Fibroblast of skin of right biceps (primary cell): ENCODE measurements at places on chromosomes 1 and 21.

- DNase-seq, result no peak
Observed at GRCh38 chr1:56915960-56916359, 49.9 kb downstream of the C8B start.

DNA sequence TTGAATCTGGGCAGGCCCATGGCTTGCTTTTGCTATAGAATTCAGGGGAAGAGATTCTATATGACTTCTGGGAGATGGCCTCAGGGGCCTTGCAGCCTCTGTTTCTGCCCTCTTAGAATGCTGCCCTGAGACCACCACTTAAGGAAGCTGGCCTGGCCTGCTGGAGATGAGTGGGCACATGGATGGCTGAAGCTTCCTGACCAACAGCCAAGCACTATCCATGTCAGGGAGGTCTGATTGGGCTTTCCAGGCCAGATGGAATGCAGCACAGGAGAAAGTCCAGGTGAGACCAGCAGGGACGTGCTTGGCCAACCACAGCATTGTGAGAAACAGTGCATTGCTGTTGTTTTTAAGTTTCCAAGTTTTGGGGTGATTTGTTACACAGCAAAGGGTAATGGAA, 308.1 kb downstream of the PTPRU start:
- DNase-seq, result no peak

DNA sequence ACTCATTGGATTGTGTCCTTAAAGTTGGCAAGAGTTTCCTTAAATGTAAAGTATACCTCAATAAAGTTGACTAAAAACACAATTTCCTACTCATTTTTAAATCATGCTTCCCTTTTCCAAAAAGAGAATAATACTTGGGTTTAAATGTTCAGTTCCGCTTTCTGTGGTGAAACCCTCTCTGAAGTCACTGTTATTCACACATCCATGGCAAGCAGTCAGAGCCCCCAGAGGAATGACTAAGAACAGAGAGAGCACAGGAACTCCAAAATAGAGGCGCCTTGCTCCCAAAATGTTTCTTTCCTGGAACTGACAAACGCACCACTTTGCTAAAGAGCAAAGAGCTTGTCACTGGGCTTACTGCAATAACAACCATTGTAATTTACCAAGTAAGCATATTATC, 142.5 kb downstream of the TIAM1 start:
- peak; percentile 84 for DNase-seq

- DNase-seq, result no peak
Observed at GRCh38 chr1:20188455-20188817, 2.1 kb upstream of the PLA2G2C start.

DNA sequence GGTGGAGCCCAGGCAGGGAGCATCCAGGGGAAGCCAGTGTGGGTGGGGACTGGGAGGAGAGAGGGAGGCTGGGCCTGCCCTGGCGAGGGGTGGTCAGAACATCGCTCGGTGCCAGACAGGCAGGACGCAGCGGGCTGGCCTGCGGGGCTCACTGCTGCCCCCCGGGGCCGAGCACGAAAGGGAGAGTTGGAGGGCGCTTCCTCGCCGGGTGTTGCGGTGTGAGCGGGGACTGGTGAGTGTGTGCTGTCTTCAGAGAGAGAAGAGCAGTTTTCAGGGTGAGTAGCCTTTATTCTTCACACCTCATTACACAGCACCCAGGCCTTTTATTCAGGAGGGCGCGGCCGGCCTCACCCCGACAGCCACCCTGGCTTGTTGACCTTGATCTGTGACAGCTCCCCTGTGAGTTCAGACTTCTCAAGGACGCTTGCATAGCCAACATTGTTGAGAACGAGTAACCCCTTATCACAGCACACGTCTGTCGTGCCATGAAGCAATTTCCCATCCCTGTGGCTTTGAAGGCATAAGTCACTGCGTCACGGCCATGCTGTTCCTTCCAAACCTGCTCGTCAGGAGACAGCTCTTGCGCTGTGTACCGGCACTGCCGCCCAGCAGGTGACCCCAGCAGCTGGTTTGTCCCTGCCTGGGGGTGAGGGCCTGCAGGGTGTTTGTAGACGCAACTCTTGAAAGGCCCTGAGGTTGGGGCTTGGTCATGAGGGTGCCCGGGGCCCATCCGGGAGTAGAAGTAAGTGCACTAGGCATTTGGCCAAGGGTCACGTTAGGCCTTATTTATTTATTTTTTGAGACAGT, 54.6 kb downstream of the PRKCZ start:
- DNase-seq, result no peak

DNA sequence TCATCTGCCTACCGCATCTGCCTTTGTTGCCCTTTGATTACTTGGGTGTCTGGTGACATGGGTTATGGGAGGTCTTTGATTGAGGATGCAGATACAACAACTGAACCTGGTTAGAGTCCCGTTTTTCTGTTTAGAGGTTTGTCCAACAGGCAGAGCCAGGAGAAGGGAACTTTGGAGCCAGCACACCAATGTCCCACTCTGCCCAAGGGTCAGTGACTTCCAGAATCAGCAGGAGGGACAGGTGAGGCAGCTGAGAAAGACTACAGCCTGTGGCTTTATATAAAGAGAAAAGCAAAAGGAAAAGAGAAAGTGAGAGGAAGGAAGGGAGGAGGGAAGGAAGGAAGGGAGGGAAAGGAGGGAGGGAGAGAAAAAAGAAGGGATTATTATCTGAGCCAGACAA, 101.5 kb upstream of the ZNF644 start:
- DNase-seq, result no peak

- DNase-seq, result no peak
Observed at GRCh38 chr1:56036479-56036878, 542.9 kb downstream of the PLPP3 start.

- DNase-seq, result no peak
Observed at GRCh38 chr1:67316180-67316902, 8.7 kb downstream of the IL12RB2 start.

- no peak for DNase-seq
Observed at GRCh38 chr1:7644961-7645750, 125.9 kb upstream of the VAMP3 start.

- no peak for DNase-seq
Observed at GRCh38 chr1:160115545-160116282, at the start of gene ATP1A2. ATP1A2 (plus strand) TSS chr1:160115759; CDS start chr1:160115862, 103 bp downstream.

DNA sequence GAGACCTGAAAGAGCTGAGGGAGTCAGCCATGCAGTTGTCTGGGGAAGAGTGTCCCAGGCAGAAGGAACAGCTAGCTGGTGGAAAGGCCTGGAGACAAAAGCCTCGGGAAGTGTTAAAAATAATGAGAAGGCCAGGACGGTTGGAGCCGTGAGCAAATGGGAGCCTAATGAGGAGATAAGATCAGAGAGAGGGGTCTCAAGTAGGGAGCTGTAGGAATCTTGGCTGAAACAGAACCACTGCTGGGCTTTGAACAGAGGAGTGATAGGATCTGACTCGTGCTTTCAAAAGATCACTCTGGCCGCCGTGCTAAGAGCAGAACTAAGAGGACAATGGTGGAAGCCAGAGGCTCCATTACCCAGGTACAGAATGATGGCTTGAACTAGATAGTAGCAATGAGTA, 1.9 kb upstream of the FOXJ3 start:
- DNase-seq, result no peak

DNA sequence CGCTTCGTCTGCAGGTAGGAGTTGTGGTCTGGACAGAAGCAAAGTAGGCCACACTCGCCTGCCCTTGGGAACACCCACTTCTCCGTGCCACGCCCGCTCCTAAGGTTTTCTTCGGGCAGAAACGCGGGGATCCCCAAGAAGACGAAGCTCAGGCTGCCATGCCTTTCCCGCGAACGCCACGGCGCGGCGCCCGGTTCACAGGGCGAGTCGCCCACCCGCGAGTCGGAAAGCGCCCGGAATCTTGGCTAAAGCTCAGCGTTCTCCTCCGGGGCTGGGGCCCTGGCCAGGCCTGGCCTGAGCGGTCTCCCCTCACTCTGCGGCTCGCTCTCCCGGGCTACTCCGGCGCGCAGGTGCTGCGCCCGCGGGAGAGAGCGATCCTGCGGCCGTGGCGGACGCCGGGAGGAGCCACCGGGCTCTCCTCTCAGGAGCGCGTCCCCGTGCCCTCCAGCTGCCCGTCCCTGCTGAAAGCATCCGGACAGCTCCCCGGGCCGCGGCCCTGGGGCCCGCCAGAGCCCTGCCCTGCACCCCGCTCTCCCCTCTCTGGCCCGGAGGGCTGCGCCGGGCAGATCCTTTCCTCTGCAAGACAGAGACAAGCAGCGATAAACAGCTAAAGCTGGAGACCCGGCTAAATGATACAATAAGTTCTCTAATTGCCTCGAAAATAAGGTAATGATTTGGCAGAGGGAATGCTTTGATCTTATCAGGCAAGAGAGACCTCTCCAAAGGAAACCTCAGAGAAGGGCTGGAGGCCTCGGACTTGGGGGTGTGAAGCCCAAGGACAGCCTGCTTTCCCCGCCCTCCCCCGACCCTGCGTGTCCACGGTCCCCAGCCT, 6.7 kb upstream of the WNT2B start:
- peak; percentile 74 for DNase-seq

- DNase-seq, result no peak
Observed at GRCh38 chr1:216779686-216780085, 56.5 kb upstream of the ESRRG start.

DNA sequence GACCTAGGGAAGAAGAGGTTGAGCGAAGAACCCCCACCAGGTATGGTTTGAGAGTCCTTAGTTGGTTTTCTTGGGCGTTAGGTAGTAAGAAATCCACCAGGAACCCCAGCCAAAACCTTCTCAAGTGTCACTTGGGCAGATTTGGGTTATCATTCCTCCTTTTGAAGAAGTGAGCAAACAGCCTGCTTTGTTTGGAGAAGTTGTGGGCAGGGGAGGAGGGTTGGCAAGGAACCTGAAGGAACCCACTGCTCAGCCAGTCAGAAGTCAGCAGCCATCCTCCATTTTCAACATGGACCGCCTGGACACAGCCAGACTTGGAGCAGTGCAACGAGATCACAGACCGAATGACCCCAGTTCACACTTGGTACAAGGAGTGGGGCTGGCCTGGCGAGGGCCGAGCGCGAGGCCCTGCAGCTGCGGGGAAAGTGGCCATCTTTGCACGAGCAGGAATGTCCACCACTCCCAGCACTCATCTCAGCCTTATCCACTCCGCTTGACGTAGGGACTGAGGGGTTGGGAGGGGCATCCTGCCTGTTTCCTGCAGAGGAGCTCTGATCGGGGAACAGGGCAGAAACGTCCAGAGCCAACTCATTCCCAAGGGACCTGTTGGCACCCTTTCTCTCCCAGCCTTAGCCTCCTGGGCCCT, 7.2 kb downstream of the ADPRS start:
- DNase-seq, result no peak

- peak; percentile 11 for DNase-seq
Observed at GRCh38 chr1:111955755-111956154, 33.7 kb downstream of the KCND3 start.

DNA sequence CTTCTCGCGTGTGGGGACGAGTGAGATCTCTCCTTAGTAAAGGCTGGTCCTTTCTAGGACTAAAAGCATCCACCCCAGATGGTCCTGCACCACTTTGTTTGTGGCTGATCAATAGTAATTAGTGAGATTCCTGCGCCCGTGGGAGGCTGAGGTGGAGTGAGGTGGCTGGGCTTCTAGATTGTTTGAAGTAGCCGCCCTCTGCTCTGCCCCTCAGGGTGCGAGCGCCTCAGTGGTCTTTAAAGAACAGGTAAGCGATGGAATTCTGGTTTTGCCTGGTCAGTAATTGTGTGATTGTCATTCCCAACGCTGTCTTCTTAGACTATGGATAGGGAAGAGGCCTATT, 20.7 kb downstream of the PEX14 start:
- DNase-seq, result no peak

DNA sequence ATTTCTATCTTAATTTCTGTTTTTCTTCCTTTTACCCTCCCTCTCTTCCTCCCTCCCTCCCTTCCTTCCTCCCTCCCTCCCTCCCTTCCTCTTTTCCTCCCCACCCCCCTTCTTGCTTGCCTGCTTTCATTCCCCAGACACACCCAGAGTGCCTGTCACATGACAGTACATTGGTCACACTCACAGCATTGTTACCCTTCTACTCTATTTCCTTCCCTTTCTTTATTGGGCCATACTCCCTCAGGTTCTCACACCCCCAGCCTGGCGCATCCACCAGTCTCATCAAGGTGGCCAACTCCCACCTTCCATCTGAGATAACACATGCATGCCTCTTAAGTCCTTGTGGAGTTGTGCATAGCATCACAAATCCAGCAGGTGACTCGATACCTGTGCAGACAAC, 10.9 kb downstream of the TMPRSS3 start:
- no peak for DNase-seq

GRCh38 chr1:62188111-62188510, 6.5 kb upstream of the L1TD1 start:
- DNase-seq, result no peak

DNA sequence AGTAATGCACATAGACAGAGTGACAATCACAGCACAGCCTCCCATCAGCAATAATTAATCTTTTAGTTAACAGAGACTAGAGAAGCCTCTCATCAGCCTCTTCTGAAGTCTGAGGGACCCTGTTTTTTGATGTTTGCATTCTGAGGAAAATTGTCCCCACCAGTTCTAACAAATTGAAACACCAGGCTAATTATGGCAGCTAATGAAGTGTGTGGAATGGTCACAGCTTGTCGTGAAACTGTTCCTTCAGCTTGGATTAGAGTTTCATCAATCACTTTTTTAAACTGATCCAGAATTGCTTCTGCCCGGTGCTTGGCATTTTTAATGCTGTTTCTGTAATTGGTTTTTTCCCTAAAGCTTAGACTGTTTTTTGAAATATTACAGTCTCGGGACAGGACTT, 208.0 kb downstream of the SPATA17 start:
- no peak for DNase-seq

DNA sequence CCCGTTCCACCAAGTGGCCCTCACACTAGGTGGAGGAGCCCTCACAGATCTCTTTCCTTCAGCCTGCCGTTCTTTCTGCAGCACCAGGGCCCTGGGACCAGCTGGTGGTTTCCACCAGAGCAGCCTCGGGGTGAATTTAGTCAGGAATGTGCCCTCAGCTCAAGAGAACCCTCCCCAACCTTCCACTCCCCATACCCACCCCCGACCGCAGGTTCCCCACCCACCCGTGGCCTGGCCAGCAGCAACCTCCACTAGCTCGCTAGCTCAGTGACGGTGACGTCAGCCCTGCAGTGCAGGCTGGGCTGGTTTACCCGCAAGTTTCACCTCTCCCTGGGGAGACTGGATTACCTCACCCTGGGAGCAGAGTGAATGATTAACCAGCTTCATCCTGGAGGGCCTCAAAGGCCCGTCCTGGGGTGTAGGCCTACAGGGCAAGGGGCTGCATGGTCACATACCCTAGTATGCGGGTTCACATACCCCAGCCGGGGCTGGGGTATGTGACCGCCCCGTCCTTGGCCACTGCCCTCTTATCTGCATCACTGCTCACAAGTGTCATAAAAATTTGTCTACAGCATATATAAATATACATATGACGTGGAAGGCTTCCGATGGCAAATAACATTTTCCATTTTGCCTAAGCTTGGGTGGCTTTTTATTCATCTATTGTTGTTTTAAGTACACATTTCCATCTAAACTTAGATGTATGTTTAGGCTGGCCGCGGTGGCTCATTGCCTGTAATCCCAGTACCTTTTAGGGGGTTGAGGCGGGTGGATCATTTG, 24.5 kb downstream of the ELF3 start:
- peak; percentile 95 for DNase-seq

GRCh38 chr1:17507915-17508314, 31.6 kb upstream of the ARHGEF10L start:
- DNase-seq, result no peak

DNA sequence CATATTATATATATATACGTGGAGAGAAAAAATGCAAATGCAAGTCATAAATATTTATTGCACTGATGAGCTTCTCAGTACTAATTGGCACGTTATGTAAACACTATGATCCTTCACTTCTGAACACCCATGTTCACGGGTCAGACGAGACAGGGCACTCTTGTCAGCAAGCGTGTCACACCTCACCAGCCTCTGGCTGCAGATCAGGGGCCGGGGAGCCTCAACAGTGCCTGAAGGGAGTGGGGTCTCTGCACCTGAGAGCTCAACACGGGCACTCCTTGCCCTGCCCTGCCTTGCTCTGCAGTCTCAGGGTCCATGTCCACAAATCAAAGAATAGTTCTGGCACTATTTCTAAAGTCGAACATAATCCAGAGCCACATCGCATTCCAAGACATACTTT, 409 bp upstream of the HIVEP3 start:
- no peak for DNase-seq
